NCI-H524 (cell line): ENCODE measurements at places on chromosomes 12 and 14.

GRCh38 chr14:55684956-55685584 is 105.1 kb downstream of the KTN1 start:
- no peak for DNase-seq

- DNase-seq = peak; percentile 87
Measured at GRCh38 chr14:100900837-100901390, 2.6 kb downstream of the RTL1 start.

DNA sequence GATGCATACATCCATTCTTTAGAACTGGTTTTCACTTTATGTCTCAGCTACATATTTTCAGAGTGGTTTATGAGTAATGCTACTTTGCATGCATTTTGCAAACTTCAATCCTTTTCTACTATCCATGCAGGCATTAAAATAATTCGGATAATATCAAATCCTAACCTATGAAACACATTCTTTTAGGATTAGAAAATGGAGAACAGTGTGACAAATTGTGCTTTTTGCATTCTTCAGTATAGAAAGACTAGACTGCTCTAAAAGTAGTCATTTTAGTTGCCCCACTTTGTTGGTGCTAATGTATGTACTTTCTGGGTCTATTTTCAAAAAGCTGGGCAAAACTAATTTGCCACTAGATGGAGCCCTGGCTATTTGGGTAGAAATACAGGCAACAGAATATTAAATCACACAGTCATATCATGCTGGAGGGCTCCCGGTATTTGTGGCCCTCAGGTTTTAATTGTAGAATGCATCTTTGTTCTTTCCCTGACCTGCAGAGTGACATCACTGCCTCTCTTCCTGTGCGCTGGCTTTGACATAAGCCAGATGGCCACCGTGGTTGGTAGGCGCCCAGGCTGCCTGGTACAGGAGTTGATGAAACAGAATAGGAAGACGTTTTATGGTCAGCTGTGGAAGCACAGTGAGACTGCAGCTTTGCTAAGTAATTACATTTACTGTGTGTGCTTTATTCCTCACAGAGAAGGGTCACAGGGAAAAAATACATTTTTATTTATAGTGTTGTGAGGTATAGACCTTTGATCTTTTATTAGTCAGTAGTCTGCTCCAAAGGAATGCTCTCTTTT is 28.1 kb downstream of the MSRB3 start:
- DNase-seq = peak; percentile 46

DNA sequence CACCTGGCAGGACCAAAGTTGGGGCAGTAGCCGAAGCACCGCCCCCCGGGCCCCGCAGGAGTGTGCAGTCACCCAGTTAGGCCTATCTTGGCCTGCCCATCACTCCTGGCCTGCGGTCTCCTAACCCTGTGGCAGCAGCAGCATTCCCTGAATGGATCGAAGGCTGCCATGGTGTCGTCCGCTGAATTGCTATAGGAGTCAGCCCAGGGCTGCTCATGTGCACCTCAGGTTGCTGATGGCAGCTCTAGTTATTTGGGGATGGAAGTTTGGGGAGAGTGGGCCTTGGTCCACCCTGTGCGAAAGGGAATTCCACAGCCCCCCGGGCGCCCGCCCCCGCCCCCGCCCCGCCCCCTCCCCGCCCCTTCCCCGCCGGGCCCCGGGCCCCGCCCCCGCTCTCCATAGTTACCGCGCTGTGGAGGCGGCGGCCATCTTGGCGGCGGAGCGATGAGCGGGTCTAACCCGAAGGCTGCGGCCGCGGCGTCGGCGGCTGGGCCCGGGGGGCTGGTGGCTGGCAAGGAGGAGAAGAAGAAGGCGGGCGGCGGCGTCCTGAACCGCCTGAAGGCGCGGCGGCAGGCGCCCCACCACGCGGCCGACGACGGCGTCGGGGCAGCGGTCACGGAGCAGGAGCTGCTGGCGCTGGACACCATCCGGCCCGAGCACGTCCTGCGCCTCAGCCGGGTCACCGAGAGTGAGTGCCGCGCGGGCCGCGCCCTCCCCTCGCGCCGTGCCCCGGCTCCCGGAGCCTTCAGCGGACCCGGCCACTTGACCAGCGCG is at the start of gene UNC119B:
Gene UNC119B (plus strand): TSS at position 428 of the 774 bp plus-strand sequence. CDS start 17 bp downstream, at position 445.
- peak; percentile 47 for DNase-seq

DNA sequence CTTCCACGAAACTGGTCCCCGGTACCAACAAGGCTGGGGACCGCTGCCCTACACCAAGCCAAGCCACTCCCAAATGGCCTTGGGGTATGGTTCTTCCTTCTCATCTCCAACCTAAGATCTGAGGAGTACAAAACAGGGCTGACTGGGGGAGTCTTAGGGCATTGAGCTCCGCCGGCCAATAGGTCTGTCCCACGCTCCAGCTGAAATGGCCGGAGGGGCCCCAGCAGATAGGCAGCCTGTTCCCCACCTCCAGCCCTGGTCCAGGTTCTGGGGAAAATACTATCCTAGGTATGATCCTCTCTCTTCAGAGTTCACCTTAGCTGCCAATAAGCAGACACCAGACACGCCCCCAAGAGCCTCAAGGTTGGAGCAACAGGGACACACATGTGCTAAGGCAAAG is 90.2 kb downstream of the ACTN1 start:
- DNase-seq = no peak
